CD4-positive, alpha-beta memory T cell (primary cell): ENCODE measurements at places on chromosomes 5 and 9. TPM values are rescaled to one million over a fixed set of nuclear protein-coding genes. Genes with fewer than 3 reads are reported as not detected.

GRCh38 chr5:26868504-26868903 lies 169.9 kb downstream of the CDH9 start:
- H3K36me3 ChIP-seq: no peaks in the 10 kb centered on the region
- no peaks in the 10 kb centered on the region for H3K4me1 ChIP-seq
- no peaks in the 10 kb centered on the region for H3K27me3 ChIP-seq
- DNase-seq: no peak
- H3K27ac ChIP-seq: no peak overlapping the region
- no peak overlapping the region for H3K4me3 ChIP-seq

DNA sequence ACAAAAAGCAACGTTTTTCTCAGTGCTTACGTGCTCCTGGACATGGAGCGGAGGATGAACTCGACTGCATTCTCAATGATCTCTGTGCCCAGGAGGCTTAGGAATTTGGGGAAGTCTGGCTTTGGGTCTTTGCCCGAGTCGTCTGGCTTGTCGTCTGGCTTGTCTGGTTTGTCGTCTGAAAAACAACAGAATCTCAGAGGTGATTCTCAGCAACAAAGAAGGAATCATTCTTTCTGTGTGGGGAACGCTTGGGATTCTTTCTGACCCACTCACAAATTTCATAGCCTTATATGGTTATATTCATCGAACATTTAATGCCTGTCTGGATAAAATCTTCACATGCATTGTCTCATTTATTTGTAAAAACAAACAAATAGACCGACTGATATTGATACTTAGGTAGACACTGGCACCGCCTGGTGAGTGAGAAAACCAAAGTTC lies 4.7 kb downstream of the C5orf46 start:
- H3K4me3 ChIP-seq: no peak overlapping the region
- H3K4me1 ChIP-seq: no peaks in the 10 kb centered on the region
- DNase-seq: no peak
- no peaks in the 10 kb centered on the region for H3K36me3 ChIP-seq

- no peak overlapping the region for H3K4me3 ChIP-seq
- no peaks in the 10 kb centered on the region for H3K4me1 ChIP-seq
- no peak for DNase-seq
- no peaks in the 10 kb centered on the region for H3K27me3 ChIP-seq
- peaks cover 45% of the 10 kb centered on the region for H3K36me3 ChIP-seq
- H3K27ac ChIP-seq: no peak overlapping the region
These were observed 10.3 kb upstream of the ROPN1L start for GRCh38 chr5:10431415-10431814.

- no peaks in the 10 kb centered on the region for H3K36me3 ChIP-seq
- no peak for DNase-seq
- H3K4me3 ChIP-seq: no peak overlapping the region
- H3K27me3 ChIP-seq: no peaks in the 10 kb centered on the region
These were observed 288.1 kb downstream of the NNT start for GRCh38 chr5:43891112-43891511.

GRCh38 chr9:120242116-120242811 lies 337.7 kb downstream of the CDK5RAP2 start:
- DNase-seq: no peak
- H3K4me3 ChIP-seq: no peak overlapping the region
- H3K27ac ChIP-seq: no peak overlapping the region
- H3K27me3 ChIP-seq: no peaks in the 10 kb centered on the region
- H3K36me3 ChIP-seq: no peaks in the 10 kb centered on the region

GRCh38 chr5:53008751-53009150 lies 19.6 kb downstream of the ITGA2 start:
- no peak overlapping the region for H3K4me3 ChIP-seq
- no peak overlapping the region for H3K27ac ChIP-seq
- H3K27me3 ChIP-seq: no peaks in the 10 kb centered on the region
- DNase-seq: no peak
- peaks cover 12% of the 10 kb centered on the region for H3K4me1 ChIP-seq

The GNA14 gene
- total RNA-seq: not detected

The ELOVL7 gene
- not detected for total RNA-seq

The SMIM33 gene
- 1.1 TPM for total RNA-seq
